ENCODE measurements at places on chromosomes 1 and 21. TPM values are rescaled to one million over a fixed set of nuclear protein-coding genes. Genes with fewer than 3 reads are reported as not detected.
A peak's percentile ranks its signal among the peaks of the same experiment; 100 is the strongest.

The RBP7 gene
- 39.3 TPM for total RNA-seq

The RAB4A gene
- 131 TPM for total RNA-seq

The PDC gene
- not detected for total RNA-seq

The HNRNPCL1 gene
- not detected for total RNA-seq

The IVL gene
- total RNA-seq, result not detected

The SLFNL1 gene
- total RNA-seq, result 0.16 TPM

The KCNE2 gene
- not detected for total RNA-seq

The RGS16 gene
- 0.97 TPM for total RNA-seq

The ACTL8 gene
- total RNA-seq, result not detected

The RGS1 gene
- total RNA-seq, result 0.32 TPM

The CCDC27 gene
- not detected for total RNA-seq

The GUCA2B gene
- total RNA-seq, result not detected

The SPATA21 gene
- total RNA-seq, result not detected

The NPHS2 gene
- total RNA-seq, result not detected

- DNase-seq, result no peak
These were observed 165.8 kb upstream of the RAB4A start for GRCh38 chr1:229105109-229105508.

GRCh38 chr1:26959722-26960624, at the start of gene KDF1:
KDF1 (minus strand) TSS chr1:26960468; CDS start chr1:26952380, 8,088 bp downstream.
- no peak for DNase-seq

DNA sequence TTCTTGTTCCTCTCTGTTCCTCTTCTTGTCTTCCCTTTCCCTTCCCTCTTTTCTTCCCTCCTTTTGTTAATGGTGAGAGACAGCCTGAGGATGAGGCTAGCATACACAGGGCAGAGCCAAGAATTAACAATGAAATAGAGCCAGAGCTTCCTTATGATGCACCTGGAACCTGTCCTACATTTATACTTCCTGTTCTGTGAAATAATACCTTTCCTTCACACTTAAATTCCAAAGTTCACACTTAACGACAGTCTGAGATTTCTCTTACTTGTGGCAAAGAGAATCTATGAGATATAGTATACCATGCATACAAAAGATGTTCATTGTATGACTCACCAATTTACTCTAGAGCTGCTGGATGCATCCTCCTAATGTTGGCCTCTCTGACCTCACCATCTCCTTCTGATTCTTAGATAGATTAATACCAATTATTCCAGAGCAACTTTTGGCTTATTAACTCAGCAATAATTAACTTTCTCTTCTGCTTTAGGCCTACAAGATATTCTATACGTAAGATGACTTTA, 30.8 kb upstream of the TSNAX start:
- no peak for DNase-seq

DNA sequence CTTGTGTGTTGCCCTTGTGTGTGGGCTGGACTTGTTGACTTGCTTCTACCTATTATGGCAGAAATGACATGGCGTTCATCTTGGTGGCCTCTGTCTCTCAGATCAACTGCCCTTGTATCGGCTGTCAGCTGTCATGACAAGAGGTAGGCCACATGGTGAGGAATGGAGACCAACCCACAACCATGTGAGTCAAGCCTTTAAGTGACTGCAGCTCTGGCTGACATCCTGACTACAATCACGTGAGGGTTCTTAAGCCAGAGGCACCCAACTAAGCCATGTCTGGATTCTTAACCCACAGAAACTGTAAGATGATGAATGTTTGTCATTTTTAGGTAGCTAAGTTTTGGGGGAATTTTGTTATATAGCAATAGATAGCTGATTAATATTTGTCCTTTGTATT, 82.1 kb downstream of the KCND3 start:
- no peak for DNase-seq

DNA sequence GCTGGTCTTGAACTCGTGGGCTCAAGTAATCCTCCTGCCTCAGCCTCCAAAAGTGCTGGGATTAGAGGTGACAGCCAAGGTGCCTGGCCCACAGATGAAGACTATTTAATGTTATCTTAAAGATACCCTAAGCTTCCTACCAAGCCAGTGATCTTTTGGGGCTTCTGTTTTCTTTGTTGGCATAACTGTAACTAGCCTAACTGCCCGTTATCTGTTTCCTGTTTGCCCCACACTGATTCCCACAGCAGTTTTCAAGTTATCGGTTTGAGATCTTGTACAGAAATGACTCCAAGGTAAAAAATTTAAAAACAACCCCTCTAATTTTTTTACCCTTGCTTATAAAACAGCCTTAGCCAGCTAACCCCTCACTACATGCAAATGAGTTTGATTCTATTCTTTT, 12.4 kb downstream of the SELL start:
- no peak for DNase-seq

DNA sequence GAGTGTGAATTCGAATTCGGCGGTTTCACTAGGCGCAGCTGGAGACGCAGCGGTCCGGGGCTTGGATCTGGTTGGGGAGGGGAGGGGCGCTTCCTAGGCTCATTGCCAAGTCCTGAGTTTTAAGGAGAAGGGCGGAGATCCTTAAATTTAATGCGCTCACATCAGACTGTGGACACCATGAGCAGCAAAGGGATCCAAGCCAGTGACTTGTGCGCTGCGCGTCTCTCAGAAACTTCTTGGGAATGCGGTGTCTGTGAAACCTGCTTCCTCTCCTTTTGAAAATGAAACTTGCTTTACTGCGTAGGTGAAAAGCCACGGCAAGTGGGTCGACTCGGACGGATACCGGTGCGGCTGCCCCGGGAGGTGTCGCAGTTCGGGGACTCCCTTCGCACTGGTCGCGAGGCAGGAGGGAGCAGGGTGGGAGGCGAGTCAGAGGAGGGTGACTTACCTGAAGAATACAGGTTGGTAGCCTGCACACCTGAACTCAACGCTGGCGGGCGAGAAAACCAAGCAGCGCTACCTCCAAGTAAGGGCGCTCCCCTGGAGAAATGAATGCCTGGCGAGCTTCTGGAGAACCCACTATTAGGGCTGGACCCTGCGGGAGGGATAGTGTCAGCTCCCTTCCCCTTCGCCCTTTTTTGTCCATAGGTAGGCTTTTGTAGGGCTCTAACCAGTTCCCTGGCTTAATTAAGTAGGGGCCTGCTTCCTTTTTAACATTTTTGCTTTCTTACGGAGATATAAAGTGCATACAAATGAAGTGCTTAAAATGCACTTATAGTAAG, 992 bp downstream of the TENT5C start:
- DNase-seq, result peak; percentile 75

GRCh38 chr1:1305300-1306069, 2.2 kb downstream of the ACAP3 start:
- peak; percentile 83 for DNase-seq

GRCh38 chr1:175676991-175677390, 66.4 kb downstream of the TNR start:
- DNase-seq, result no peak

- DNase-seq, result no peak
These were observed 240.9 kb upstream of the ADGRL2 start for GRCh38 chr1:81559662-81560350.

- no peak for DNase-seq
These were observed 19.6 kb downstream of the SLC27A3 start for GRCh38 chr1:153794624-153795329.

DNA sequence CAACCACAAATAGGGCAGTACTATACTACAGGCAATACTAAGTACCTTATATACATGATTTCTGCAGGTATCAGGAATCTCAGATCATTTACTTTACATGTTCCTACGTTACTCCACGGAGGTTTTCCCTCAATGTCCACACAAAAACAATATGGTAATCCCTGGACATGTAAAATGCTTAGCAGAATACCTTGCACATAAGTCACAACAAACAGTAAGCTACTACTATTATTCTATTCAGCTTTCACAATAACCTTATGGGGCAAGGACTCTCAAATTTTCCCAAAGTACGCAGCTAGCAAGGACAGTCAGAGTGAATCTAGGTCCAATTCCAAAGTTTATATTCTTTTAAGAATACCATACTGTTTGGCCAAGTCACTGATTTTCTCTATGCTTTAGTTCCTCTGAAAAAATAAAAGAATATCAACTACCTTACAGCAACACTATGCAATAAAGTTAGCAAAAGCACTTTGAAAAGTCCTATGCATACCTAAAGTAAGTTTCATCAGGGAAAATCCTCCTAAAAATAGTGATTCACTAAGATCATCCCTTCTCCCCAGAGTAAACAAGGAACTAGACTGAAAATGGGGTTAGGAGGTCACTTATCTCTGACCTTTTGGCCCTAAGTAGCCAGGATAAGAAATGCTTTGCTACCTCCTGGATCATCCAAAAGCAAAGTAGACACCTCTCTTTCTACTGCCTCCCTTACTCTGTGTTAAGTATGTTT, 67.4 kb downstream of the LUZP1 start:
- no peak for DNase-seq

GRCh38 chr1:110596312-110596711, 9.8 kb downstream of the KCNA2 start:
- no peak for DNase-seq

- DNase-seq, result no peak
These were observed at the start of gene HTR1D for GRCh38 chr1:23217421-23218115. HTR1D (minus strand) TSS chr1:23217502; CDS start chr1:23194219, 23,283 bp downstream.

DNA sequence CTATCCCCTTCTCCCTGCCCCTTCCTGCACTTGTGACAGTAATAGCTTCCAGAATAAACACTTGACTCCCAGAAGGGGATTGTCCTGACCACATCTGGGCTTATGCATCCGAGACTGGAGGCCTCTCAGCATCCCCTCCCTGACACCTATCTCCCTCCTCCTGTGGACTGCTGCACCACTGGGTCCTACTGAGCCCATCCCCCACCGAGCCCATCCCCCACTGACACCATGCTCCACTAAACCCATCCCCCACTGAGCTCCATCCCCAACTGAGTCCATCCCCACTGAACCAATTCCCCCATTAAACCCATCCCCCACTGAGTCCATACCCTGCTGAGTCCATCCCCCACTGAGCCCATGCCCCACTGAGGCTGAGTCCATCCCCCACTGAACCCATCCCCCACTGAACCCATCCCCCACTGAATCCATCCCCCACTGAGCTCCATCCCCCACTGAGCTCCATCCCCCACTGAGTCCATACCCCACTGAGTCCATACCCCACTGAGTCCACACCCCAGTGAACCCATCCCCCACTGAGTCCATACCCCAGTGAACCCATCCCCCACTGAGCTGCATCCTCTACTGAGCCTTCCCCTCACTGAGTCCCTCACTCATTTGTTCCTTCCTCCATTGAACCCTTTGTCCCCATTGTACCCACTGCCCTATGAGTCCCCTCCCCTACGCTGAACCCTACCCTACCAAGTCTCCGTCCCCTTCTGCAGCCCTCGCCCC, 5.6 kb downstream of the PDZK1IP1 start:
- no peak for DNase-seq

DNA sequence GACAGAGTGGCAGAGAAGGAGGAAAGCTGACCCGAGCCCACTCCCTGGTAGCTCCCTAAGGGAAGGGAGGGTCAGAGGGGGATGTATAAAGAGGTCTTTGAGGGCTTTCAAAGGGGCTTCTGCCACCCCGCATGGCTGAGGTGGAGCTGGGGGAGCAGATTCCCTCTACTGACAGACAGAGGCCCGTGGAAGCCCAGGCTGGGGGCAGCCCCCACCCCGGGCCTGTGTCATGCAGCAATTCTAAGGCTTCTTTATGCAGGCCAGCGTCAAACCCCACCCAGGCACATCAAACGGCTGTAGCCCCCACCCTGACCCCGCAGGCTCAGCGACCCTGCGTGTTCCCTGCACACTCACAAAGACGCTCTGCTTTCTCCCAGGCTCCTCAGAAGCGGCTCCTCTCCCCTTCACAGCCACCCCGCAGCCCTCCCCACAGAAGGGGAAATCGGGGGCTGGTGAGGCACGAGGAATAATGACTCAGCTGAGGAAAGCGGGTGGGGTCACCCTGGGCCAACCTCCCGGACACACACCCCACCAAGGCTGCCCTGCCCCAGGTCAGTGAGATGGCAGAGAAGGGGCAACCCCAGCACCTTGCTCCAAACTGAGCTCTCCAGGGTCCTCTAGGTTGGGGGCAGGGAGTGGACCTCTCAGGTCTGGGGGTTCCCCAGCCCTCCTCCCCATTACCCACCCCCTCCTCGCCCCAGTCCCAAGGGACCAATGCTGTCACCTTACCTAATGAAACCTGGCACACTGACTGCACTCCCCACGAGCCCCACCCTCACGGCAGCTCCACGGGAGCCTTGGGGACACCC, 10.8 kb downstream of the SLC45A3 start:
- DNase-seq, result no peak

- no peak for DNase-seq
These were observed 11.5 kb downstream of the BCAR3 start for GRCh38 chr1:93670141-93670540.

GRCh38 chr1:16183765-16184556, 28.1 kb upstream of the EPHA2 start:
- no peak for DNase-seq

DNA sequence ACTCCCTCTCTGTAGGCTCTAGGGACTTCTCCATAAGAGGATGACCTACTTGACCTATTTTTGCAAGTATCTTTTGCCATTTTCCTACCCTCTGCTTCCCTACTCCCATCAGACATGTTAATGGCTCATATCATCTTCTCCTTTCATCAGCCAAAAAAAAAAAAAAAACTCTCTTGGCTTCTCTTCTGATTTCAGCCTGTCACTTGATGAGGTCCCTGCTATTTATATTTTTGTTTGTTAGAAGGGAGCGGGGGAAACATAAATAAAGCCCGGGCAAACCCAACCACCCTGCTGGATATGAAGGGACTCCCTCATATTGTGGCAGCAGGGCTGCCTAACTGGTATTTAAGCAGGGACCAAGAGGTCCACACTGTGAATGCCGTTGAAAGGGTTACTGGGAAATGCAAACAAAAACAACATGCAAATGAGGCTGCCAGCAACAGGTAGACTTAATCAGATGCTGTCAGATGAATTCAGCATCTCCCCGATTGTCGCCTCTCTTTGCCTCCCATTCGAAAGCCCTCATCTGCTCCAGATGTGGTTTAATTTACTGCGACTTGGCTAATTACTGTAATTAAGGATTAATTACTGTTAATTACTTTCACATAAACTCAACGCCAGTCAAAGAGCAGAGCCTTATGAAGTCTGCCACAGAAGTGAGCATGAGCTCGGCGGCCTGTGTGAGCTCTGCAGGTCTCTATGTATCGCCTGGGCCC, 172.3 kb downstream of the PBX1 start:
- DNase-seq, result no peak

DNA sequence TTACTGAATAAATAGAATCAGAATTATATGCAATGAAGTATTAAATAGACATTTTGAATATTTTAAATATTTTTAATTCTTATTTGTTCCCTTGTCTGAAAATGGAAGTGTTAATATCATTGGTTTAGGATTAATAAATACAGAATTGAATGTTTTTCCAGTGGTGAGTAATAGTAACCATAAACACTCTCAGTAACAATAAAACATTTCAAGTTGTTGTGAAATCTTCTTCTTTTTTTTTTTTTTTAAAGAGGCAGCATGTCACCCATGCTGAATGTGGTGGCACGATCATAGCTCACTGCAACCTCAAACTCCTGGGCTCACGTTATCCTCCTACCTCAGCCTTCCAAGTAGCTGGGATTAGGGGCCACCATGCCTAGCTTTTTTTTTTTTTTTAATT, 86.2 kb upstream of the ZBTB18 start:
- DNase-seq, result no peak

GRCh38 chr1:177754603-177755002, 215.3 kb downstream of the SEC16B start:
- DNase-seq, result no peak

All from Right ventricle myocardium inferior (tissue), 1 donor.